HT-29 (cell line): ENCODE measurements at places on chromosomes 11 and 22. TPM values are rescaled to one million over a fixed set of nuclear protein-coding genes. Genes with fewer than 3 reads are reported as not detected.

DNA sequence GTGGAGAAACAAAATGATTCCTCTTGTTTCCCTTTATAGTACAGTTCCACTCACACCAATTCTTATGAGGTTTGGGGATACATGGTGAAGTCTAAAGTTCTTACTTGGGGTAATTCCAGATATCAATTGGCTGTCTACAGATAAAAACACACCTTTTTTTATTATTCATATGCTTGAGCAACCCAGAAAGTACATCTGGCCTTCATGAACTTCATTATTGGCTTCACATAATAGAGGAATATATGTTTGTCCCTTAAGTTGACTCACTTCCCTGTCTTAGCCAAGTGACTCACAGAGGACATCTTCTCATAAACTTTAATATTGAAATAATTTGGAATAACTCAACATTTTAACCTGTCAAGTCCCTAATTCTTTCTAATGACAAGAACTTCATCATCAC, 36.3 kb upstream of the SOX6 start:
- DNase-seq: no peak

GRCh38 chr22:23769321-23769965, 1.7 kb upstream of the CHCHD10 start:
- no peak for DNase-seq

- DNase-seq: no peak
Observed at GRCh38 chr11:10338287-10338686, 33.4 kb downstream of the ADM start.

- DNase-seq: no peak
Observed at GRCh38 chr11:75777461-75778110, 9.0 kb downstream of the DGAT2 start.

DNA sequence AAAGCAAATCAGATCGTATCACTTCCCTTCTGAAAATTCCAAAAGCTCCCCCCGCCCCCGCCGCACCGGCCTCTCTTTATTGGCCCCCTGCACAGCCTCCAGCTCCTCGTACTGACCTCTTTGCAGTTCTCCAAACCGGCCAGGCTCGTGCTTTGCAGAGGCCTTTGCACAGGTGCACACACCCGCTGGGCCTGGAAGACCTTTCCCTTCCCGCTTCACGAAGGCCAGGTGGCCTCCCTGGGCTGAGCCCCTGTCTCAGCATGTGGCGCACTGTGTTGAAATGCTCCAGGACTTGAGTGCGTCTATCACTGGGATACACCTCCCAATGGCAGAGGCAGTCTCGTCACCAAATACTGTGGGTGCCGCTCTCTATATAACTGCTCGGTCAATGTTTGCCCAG, 13.2 kb upstream of the ADA2 start:
- no peak for DNase-seq

- peak; percentile 39 for DNase-seq
Observed at GRCh38 chr11:3095712-3096361, 38.6 kb upstream of the CARS1 start.

GRCh38 chr11:120719348-120719747, 207.8 kb downstream of the GRIK4 start:
- no peak for DNase-seq

- no peak for DNase-seq
Observed at GRCh38 chr11:33125611-33126010, 35.7 kb downstream of the CSTF3 start.

DNA sequence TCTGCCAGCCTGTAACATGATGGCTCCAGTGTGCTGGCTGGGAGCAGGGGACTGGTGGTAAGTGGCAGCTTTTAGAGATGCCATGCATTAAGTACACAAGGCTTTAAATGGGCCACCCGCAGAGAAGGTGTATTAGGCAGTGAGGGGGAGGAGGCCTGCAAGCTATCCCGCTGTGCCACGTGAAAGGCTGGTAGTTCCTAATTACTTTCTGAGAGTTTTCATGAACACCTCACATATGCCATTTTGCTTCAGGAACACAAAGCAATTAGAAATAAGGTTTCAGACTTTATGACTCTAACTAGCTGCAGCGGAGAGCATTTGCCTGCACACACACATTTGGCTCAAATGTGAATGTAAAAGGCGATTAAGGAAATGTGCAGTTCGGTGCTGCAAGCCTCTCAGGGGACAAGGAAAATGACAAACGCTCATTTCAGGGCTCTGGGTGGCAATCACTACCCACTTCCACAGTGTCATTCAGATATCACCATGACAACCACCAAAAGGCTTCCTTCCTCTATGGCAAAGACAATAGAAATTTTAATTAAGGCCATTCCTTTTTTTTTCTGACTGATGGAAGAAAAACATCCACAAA, 116.6 kb downstream of the PLEKHA7 start:
- DNase-seq: no peak

DNA sequence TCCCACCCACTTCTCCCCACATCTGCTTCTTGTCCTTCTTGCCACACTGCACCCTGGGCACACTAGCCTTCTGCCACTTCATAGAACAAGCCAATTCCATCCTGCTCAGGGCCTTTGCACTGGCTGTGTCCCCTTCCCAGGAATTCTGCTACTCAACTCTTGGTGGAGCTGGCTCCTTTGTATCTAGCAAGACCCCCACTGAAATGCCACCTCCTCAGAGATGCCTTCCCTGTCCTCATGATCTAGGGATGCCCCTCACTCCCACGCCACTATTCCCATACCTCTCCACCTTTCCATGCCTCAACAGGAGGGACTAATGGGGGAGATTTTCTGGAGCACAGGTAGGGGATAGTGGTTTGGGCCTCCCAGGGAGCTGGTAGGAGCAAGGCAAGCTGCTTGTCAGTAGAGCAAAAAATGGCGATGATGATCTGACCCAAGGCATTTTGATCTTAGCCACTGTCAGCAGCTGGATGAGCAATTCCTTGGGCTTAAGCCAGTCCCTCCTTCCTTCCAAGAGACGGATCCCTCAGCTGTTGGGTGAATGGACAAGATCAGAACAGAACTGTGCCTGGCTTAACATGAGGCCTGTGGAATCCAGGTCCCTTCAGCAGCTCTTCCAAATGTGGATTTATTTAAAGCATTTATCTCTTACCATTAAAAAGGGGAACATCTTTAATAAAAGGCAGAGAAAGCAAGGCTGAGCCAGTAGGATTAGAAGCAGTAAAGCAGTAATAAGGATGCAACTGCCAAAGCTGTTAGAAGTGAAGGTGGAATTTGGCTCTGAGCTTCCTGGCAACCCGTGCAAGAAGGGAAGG, 4.0 kb upstream of the PRDM11 start:
- no peak for DNase-seq

Gene OR10D3
- not detected in 2 replicates for total RNA-seq

Gene CDON
- 4.7 and 4.8 TPM in 2 replicates for total RNA-seq

Gene SPI1
- not detected in 2 replicates for total RNA-seq
